SJSA1 (cell line): ENCODE measurements at places on chromosomes 7 and 10.

DNA sequence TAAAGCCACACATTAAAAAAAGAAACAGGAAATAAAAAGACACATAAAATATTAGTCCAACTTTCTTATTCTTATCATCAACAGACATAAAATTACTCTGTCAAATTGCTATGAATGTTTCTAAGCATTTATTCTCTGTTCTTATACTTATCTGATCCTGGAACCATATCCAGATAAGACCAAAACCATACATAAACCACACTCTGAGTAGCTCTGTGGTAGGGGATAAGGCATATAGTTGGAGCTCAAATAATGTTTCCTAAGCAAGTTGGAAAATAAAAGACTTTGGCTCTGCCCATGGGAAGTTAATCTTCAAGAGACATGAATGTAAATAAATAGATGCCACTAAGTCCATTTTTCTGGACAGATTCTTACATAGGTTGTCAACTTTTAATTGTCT, 103.1 kb upstream of the PLXDC2 start:
- no peak for DNase-seq
- no peaks in the 10 kb centered on the region for H3K27me3 ChIP-seq
- H3K36me3 ChIP-seq: no peaks in the 10 kb centered on the region
- H3K4me3 ChIP-seq: no peak overlapping the region

DNA sequence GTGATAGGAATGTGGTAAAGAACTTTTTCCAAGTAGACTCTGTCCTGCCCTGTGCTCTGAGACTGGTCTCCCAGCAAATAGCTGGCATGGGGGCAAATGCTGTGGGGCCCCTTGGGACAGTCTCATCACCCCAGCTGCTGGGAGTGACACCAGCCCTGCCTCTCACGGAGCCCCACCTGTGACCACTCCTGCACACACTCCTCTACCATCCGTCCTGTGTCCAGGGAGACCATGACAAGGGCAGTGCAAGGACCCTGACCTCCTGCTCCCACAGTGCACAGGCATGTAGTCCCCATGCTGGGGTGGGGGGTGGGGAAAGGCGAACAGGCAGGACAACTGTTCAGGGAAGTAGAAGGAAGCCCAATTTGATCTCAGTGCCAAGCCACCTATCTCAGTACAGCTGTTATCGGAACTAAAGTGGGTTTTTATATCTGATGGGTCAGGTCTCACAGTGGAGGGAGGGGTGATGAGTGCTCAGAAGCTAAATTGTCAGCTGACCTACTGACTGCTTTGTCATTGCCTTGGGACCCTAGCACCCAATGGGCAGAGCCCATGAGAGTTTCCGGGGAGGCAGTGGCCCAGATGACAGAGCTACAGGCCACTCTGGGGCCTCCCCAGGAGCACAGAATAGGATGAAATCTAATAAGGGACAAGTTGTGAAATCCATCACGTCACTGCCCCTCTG, 24.5 kb downstream of the VSTM4 start:
- no peak for DNase-seq
- H3K27ac ChIP-seq: no peak overlapping the region
- H3K4me1 ChIP-seq: no peaks in the 10 kb centered on the region
- H3K27me3 ChIP-seq: no peaks in the 10 kb centered on the region
- H3K36me3 ChIP-seq: no peaks in the 10 kb centered on the region

- no peak overlapping the region for H3K27ac ChIP-seq
- H3K4me1 ChIP-seq: peaks cover 18% of the 10 kb centered on the region
- DNase-seq: no peak
- no peaks in the 10 kb centered on the region for H3K27me3 ChIP-seq
- H3K4me3 ChIP-seq: no peak overlapping the region
Measured at GRCh38 chr10:73653701-73654100, 2.1 kb downstream of the SYNPO2L start.

- H3K4me3 ChIP-seq: no peak overlapping the region
- no peak for DNase-seq
- H3K4me1 ChIP-seq: no peaks in the 10 kb centered on the region
- no peaks in the 10 kb centered on the region for H3K36me3 ChIP-seq
Measured at GRCh38 chr7:53491051-53491450, 455.6 kb downstream of the POM121L12 start.

- H3K27me3 ChIP-seq: no peaks in the 10 kb centered on the region
- H3K4me3 ChIP-seq: no peak overlapping the region
- no peaks in the 10 kb centered on the region for H3K4me1 ChIP-seq
- no peak overlapping the region for H3K27ac ChIP-seq
Measured at GRCh38 chr10:1395481-1396296, 339.5 kb downstream of the WDR37 start.
